ENCODE measurements at places on chromosomes 3 and 15.

DNA sequence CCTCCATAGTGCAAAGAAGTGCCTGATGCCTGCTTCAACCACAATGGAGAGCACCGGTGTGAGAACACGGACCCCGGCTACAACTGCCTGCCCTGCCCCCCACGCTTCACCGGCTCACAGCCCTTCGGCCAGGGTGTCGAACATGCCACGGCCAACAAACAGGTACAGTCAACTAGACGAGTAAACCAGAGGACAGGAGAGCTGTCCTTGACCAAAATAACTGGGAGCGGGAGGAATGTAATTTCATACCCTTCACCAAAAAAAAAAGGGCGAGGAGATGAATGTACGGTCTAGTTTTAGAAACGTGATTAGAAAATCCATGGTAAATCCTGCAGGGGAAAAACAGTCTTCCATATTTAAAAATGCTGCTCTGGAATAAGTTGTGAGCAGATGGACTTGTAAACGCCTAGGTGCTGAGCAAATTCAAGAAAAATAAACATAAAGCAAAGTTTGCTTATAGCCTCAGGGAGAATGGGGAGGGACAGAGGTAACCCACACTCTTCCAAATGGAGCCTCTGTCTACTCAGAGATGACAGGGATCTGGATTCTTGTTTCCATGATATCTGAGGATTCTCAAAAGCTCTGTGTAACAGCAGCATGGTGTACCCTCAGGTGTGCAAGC lies 8.4 kb downstream of the THBS1 start:
- no peak for DNase-seq

DNA sequence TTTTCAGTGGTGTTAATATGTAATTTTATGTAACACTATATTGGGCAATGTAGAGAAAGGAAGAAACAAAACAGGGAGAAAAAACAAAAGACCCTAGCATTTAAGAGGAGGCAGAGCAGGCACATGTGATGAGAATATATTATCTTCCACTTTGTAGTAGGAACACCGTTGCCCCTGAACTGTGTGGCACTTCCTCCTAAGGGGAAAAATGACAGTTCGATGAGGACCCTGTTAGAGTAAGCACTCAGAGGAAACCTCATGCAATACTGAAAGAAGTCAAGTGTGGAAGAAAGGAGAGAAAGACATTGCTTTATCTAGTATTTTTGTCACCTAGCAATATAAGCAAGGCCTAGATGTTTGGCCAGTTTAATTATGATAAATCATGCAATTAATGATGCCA lies 32.2 kb downstream of the ARPP21 start:
- no peak for DNase-seq

- no peak for DNase-seq
Measured at GRCh38 chr3:63441262-63441661, 163.2 kb downstream of the SYNPR start.

GRCh38 chr15:34365836-34366235 lies 1.2 kb downstream of the LPCAT4 start:
- no peak for DNase-seq

GRCh38 chr15:84814916-84815315 lies 2.2 kb upstream of the ALPK3 start:
- DNase-seq: no peak

GRCh38 chr3:192917028-192917403 lies 640 bp downstream of the MB21D2 start:
- DNase-seq: peak; percentile 65

- no peak for DNase-seq
Measured at GRCh38 chr3:43074901-43075689, 30.8 kb downstream of the POMGNT2 start.

GRCh38 chr15:56099311-56099710 lies 105.9 kb upstream of the NEDD4 start:
- no peak for DNase-seq

DNA sequence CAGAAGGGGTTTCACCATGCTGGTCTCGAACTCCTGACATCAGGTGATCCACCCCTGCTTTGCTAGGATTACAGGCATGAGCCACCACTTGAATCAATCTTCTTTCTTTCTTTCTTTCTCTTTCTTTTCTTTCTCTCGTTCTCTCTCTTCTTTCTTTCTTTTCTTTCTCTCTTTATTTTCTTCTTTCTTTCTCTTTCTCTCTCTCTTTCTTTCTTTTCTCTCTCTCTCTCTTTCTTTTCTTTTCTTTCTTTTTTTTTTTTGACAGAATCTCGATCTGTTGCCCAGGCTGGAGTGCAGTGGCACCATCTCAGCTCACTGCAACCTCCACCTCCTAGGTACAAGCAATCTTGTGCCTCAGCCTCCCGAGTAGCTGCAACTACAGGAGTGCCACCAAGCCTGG lies 37.9 kb upstream of the PIK3CB start:
- no peak for DNase-seq

- DNase-seq: peak; percentile 18
Measured at GRCh38 chr3:79361748-79362378, 405.9 kb downstream of the ROBO1 start.

- peak; percentile 37 for DNase-seq
Measured at GRCh38 chr3:36991923-36992805, 767 bp downstream of the EPM2AIP1 start.

GRCh38 chr3:41140242-41140641 lies 59.1 kb upstream of the CTNNB1 start:
- no peak for DNase-seq

DNA sequence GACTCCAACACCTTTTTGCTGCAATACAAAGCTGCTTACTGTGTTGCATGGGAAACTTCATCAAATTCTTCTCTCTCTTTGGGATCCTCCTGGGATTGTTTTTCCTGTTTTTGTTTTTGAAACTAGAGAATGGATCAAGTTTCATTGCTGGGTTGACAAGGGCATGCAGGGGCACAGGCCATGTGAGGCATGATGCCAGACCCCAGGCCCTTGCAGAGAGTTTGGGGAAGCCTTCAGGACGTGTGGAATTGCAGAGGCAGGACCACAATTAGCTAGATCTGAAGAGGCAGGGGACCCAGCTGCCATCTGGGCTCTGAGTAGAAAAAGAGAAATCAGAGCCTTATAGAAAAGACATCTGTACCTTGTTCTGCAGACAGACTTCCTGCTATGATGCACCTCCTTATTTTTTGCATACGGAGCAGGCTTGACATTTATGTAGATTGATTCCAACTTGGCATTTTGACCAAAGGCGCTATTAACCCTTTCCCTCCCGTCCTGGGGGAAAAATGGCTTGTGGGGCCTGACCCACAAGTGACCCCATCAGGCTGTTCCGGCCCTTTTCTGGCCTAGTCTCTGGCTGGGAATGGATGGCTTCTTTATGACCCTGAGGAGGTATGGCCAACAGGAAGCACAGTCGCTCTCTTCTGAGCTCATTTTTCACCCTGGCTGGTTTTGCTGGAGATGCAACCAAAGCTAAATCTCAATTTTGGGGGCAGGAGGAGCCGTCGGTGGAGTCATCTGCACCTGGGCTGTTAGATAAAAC lies 44.3 kb upstream of the CHRNB4 start:
- no peak for DNase-seq

GRCh38 chr15:88900309-88900981 lies 5.1 kb upstream of the HAPLN3 start:
- peak; percentile 60 for DNase-seq

- DNase-seq: peak; percentile 45
Measured at GRCh38 chr15:66733976-66734375, 31.9 kb downstream of the SMAD6 start.

- DNase-seq: peak; percentile 40
Measured at GRCh38 chr15:88256279-88257230, at the start of gene NTRK3. Gene NTRK3, minus strand, starts transcription at chr15:88256739. Its CDS starts 586 bp downstream, at chr15:88256153.

GRCh38 chr3:119395923-119396358 lies 67.5 kb downstream of the TMEM39A start:
- DNase-seq: no peak

DNA sequence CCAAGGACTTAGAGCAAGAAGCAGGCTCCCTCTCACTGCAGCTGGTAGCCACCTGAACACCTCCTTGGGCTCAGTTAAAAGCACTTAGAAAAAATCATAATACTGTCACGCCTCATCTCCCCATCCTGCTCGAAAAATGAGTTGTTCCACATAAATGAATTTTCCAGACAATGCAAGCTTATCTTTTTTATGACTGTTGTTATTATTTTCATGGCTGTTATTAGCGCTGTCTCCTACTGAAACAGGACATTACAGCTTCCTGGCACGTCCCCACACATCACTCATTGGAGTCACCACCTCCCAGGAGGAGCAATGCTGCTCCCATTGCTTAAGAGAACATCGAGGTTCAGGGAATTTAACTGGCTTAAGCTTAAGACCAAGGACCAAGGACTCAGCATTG lies 26.5 kb downstream of the CCDC33 start:
- DNase-seq: no peak

Data from AG20443 (cell line).